Daoy (cell line): ENCODE measurements at places on chromosomes 1 and 21. TPM values are rescaled to one million over a fixed set of nuclear protein-coding genes. Genes with fewer than 3 reads are reported as not detected.
A peak's percentile ranks its signal among the peaks of the same experiment; 100 is the strongest.

DNA sequence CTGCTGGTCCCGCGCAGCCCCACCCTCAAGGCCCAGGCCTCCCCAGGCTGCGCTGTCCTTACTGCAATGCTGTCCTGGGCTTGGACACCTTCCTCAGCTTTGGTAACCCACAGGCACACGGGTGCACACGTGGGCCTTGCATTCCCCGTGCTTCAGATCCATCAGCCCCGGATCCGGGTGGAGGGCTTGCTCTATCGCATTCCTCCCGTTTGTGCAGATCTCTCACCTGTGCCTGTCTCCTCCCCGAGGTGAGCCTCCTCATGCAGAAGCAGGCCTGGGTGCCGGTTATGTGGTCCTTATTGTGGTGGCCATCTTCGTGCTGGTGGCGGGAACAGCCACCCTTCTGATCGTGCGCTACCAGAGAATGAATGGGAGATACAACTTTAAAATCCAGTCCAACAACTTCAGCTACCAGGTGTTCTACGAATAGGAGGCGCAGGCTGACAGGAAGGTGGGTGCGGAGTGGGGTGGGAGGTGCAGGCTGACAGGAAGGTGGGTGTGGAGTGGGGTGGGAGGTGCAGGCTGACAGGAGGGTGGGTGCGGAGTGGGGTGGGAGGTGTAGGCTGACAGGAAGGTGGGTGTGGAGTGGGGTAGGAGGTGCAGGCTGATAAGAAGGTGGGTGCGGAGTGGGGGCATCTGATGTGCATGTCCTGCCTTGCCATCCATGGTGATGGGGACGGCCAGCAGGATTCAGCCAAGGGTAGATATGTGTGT lies 66.2 kb downstream of the UMODL1 start:
- DNase-seq, result no peak

DNA sequence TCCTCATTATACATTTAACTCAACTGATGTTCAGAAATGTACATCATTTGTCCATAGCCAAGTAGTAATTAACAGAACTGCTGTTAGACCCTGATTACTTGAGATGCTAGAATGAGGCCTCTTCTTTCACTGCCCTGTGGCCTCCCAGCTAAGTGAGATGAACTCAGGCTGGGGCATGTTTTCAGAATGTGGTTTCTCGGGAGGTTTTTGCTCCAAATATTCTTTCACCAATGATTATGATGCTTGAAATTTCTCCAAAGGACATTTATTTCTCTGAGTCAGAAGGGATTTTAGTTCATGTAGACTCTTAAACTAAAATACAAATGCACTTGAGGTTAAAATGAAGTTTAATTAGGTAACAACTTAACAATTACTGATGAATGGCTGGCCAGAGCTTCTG lies 34.6 kb upstream of the ADAMTS5 start:
- DNase-seq, result no peak

DNA sequence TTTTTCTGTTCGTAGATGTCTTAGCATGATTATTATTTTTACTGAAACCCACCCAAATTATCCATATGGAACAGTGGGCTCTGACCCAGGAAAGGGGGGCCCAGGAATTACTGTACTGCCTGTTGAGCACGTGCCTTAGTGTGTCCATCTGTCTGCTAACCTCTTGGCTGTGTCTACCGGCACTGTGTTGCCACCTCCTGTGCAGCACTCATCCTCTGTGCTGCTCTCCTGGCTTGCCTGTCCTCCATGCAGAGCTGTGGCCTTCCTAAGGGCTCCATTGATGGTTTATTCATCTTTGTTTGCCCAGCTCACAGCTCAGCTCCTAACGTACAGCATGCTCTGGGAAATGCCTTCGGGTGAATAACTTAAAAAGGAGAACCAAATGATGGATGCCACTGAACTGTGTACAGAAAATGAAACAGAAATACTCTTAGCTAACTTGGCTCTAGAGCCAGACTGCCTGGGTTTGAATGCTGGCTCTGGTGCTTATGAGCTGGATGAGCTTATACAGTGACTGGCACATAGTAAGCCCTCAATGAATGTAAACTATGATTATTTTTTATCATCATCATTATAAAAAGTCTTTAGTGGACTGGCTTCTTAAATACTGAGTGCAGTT lies 11.4 kb upstream of the RPTN start:
- no peak for DNase-seq

GRCh38 chr1:37606481-37607263 lies 10.9 kb upstream of the GNL2 start:
- DNase-seq, result no peak

GRCh38 chr1:215517441-215517891 lies 49.6 kb upstream of the KCTD3 start:
- peak; percentile 44 for DNase-seq

DNA sequence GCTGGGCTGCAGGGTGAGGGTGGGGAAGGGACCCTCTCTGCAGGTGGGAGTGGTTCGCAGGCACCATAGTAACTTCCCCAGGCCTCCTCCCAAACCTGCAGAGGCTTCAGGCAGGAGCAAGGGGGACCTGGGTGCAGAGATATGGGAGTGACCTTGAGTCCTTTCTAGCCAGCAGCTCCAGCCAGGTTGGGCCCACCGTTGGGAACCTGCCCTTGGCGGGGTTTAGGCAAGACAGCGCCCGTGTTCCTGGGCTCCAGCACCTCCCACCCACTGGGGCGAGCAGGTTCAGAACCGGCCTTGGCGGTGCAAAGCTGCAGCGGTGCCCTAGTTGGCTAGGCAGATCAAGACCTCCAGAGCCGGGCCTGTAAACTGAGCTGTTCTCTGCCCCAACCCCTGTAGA lies 2.2 kb upstream of the PRDM16 start:
- DNase-seq, result no peak

DNA sequence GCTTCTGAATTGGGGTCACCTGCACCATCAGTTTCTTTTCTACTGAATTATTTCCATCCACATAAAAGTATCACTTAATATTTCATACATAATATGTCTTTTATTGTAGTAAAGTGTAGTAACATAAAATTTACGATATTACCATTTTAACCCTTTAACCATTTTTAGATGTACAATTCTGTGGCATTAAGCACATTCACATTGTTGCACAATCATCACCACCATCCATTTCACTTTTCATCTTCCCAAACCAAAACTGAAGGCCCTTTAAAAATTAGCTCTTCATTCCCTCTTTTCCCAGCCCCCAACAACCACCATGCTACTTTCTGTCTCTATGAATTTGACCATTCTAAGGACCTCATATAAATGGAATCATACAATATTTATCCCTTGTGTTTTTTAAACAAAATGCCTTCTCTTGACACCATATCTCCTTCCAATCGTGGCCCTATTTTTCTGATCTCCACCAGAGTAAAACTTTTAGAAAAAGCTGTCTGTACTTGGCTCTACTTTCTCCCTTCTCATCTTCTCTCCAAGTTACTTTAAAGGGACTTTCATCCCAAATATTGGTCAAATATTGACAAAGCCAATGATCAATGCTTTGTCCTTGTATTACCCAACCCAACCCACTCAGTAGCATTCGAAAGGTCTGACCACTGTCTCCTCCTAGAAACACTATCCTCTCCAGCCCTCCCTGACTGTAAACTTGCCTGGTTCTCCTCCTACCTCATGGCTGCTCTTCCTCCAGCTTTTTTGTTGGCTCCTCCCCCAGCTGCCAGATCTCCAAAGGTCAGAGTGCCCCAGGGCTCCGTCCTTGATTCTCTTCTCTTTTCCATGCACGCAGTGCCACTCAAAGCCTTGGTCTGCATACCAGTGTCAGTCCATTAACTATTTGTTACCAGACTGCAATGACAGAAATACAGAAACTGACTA lies 44.7 kb downstream of the SLC30A10 start:
- DNase-seq, result no peak

- DNase-seq, result no peak
Measured at GRCh38 chr1:89339039-89339438, 24.8 kb upstream of the GBP6 start.

DNA sequence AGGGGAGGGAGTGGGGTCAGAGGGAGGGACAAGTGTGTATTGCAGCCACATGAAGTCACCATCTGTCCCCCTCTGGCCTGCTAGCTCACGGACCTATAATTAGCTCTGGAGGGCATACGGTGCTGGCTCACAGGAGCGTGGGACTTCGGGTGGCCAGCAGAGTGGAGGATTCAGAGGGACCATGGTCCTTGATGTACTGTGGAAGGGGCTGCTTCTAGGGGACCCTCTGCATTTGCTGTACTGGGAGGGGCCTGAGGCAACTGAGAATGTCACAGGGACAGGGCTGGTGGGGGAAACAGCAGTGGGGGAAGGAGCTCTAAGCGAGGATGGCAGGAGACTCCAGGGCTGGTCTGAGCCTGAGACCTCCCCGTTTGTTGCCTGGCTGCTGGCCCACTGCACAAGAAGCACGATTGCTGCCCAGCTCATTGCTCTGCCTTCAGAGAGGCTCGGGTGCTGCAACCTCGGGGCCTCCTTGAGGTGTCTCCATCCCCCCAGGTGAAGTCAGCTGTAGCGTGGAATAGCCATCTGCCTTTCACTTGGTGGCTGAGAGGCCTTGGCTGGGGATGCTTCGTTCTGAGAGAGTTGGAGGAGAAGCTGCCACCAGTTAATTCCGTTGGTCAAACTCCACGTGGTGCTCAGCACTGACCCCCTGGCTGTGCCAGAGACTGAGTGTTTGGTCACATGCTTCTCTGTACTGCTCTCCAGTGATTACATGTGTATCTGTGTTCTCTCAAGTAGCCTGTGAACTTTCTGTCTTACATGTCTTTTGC lies 2.7 kb downstream of the PPFIA4 start:
- DNase-seq, result no peak

DNA sequence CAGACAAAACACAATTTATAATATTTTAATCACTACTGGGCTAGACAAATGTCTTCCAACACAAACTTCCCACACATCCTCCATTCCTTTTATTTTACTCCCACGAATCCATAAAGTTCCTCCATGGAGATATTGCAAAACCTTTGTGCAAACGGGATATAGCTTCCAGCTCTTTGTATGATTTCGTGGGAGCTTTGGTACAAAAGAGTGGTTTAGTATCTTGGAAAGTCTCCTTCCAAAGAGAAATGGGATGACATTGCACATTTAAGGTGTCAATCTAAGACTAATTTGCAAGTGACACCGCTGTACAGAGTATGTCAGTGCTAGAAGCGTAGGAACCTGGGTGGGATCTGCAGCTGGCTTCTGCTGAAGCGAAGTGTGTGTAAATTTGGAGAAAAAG lies 455.2 kb upstream of the RUNX1 start:
- DNase-seq, result no peak

DNA sequence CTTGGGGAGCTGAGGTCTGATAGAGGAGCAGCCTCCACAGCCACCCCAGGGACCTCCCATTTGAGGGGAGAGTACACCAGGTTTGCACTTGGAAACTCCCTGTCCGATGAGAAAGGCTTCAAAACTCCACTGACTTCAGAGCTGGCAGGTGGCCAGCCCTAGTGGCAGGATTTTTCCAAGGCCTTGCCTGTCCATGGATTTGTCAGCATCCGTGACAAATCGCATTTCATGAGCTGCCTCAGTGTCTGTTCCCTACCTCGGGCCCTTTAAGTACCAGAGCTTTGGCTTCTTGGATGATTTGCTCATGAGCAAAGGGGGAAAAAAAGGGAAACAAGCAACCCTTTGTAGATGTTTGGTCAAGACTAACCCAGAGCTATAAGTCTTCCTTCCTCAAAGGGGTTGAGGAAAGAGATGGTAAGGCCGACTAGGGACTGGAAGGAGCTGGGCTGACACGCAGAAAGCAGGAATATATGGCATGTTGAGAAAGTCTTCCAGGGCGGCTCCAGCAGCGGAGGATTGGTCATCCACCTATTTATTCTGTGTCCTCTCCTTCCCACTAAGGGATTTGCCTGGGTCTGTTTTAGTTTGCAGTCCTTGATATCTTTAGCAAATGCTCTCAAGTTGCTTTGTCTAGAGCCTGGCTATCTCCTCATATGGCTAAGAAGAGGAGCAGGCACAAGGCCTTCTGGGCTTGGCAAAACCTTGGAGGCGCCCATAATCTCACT lies 2.7 kb upstream of the HSPG2 start:
- peak; percentile 97 for DNase-seq

GRCh38 chr1:29456685-29457435 lies 220.5 kb downstream of the PTPRU start:
- no peak for DNase-seq

DNA sequence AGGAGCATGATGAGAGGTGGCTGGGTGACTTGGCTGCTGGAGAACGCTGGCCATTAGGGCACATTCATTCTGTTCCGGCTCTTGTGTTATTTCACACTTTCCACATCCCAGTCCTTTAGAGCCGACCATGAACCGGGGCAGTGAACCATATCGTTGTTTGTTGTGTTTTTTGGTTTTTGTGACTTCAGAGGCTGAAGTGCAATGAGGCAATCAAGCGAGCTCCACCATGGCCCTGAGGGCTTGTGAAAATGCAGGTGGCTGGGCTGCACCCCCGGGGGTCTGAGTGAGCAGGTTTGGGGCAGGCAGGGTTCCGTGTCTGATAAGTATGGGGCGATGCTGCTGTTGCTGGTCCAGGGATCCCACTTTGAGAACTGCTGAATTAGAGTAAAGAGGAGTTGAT lies 23.7 kb downstream of the ABCG1 start:
- DNase-seq, result no peak

DNA sequence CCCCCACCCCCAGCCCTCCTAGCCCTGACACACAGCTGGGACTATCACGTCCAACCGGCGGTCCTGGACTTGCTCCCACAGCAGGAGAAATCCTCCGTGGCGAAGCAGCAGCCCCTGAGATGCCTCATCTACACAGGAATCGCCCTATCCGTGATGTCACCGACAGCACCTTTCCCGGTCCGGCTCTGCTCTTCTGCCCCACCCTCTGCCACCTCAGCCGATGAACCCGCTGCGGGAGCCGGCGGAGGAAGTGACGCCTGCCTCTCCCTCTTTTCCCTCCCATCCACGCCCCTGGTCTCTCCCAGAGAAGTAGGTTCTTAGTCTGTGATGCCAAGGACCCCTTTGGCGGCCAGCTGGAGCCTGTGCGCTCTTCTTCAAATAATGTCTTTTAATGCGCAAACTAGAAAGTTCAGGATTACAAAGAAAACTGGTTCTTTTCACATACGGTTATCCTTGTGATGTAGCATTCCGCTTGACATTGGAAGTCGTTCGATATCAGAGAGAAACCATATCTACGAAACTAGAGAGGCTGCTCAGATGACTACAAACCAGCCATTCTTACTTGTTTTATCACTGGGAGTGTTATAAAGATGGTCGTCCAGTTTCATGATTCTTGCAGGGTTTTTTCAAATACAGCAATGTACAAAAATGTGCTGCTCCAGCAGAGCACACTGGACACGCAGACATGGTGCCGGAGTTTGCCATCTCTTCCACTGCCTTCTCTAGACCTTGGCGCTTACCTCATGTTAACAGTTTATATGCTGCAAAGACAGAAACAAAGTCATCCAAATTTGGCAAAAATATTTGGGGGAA lies 120.3 kb downstream of the PPIAL4G start:
- peak; percentile 52 for DNase-seq

- peak; percentile 46 for DNase-seq
Measured at GRCh38 chr1:184222652-184223052, 164.2 kb upstream of the C1orf21 start.

The NLRP3 gene
- total RNA-seq, result 3.8 and 4.6 TPM in 2 replicates

The CD1C gene
- total RNA-seq, result not detected in 2 replicates

The SELL gene
- total RNA-seq, result 0.11 and 7.3 TPM in 2 replicates

The HES5 gene
- not detected in 2 replicates for total RNA-seq

The RAB3B gene
- total RNA-seq, result 2.2 and 2.7 TPM in 2 replicates
